ENCODE measurements at places on chromosomes 13 and 19. TPM values are rescaled to one million over a fixed set of nuclear protein-coding genes. Genes with fewer than 3 reads are reported as not detected.

The NANOS3 gene
- total RNA-seq: not detected

The MCEMP1 gene
- total RNA-seq: not detected

The TLE2 gene
- total RNA-seq: 1.9 TPM

The PROZ gene
- total RNA-seq: not detected

The SHISA7 gene
- total RNA-seq: not detected

The CLEC17A gene
- total RNA-seq: not detected

The ADPRHL1 gene
- 0.89 TPM for total RNA-seq

The SMG9 gene
- total RNA-seq: 12.4 TPM

The PNMA8A gene
- 3.4 TPM for total RNA-seq

The KISS1R gene
- total RNA-seq: 0.18 TPM

The NCR1 gene
- not detected for total RNA-seq

The LILRB4 gene
- total RNA-seq: not detected

The TMEM238 gene
- total RNA-seq: not detected

The SLITRK6 gene
- not detected for total RNA-seq

The RTBDN gene
- total RNA-seq: not detected

The LGALS4 gene
- not detected for total RNA-seq

The PRTN3 gene
- total RNA-seq: not detected

The ZNF772 gene
- 4.4 TPM for total RNA-seq

The GIPC1 gene
- total RNA-seq: 203 TPM

The PRR22 gene
- not detected for total RNA-seq

Data from myometrial cell (primary cell).